ENCODE measurements at places on chromosomes 11 and 22. TPM values are rescaled to one million over a fixed set of nuclear protein-coding genes. Genes with fewer than 3 reads are reported as not detected.

DNA sequence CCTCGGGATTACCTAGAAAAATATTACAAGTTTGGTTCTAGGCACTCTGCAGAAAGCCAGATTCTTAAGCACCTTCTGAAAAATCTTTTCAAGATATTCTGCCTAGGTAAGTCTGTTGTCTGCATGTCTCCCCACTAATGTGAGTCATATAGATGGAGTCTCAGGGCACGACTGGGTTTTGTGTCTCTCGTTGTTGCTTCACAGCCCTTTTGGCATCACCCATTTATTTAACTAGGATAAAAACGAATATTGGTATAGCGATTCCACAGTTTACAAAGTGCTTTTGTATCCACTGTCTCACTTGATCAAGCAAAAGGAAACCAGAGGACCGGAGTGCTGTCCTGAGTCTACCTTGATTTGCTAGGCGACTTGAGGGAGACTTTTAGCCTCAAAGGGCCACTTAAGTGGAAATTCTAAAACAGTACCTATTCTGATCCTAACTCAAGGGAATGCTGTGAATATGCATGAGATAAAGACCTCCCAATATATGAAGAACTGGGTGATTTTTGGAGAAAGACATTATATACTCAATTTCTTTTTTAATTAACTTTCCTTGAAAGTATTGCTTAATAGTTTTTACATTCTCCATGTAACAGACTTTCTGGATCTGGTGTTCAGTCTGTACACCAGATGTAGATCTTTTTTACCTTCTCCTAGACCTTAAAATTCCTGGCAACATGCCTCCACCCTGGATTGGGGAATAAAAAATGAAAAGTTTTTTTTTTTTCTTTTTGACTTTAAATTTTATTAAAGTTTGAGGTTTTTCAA lies 590 bp downstream of the NNMT start:
- DNase-seq, result no peak

DNA sequence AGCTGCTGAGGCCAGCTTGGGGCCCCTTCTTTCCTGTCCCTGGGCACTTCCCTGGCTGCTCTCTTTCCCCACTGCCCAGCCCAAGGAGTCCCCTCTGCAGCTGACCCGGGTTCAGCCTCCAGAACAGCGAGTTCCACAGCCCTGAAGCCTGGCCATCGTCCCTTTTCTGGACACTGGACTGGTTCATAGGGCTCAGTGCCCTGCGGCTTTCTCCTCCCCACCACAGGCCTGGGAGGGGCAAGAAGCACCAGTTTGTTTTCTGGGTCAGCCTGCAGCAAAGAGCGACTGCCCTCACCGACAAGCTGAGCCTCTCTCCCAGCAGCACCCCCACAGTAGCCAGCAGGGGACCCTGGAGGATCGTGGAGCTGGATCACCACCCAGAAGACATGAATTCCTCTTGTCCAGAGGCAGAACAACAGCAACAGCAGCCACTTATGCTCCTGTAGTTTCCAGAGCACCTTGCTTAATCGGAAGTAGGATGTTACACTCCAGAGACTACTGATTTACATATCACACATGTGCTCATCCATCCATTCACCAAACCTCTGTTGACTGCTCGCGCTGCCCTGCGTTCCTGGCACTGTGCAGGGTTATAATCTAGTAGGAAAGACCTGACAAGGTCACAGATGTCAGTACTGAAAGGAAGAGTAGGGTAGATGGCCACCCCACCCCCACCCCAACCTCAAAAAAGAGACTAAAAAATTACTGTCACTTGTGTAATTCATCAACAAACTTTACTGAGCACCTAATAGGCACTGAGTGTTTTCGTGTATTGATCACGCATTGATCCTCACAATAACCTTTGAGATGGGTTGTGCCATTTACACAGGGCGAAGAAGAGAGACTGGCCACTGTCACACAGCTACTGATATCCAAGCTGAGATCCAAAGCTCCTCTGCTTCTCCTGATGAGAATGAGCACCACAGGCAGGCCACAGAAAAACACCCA lies 13.0 kb upstream of the CXCR5 start:
- peak; percentile 57 for DNase-seq

- no peak for DNase-seq
Observed at GRCh38 chr11:3218483-3219280, at the start of gene MRGPRG. Gene MRGPRG, minus strand, starts transcription at chr11:3218813. Its CDS starts 0 bp downstream, at chr11:3218813.

DNA sequence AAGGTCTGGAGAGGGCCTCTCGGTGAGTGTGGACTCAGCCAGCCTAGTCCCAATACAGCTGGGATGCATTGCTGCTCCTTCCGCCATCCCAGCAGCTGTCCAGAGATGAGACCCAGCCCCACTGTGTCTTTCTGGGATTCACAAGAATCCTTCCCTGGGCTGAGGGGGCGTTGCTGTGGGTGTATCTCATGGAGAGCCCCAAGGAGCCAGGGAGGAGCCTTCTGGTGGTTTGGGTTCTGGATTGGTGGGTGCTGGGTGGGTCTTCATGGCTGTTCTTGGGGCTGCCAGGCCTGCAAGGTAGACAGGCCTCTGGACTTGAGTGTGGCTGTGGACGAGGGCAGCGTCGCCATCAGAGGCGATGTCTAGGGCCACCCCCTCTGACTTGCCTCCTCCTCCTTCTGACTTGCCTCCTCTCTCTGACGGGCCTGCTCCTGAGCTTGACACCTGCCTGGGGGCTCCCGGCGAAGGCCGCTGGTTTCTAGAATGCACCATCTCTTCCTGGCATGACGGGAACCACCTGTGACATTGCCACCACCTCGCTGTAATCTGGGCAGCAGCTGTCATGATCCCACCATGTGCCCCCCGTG lies 17.2 kb downstream of the KCNQ1 start:
- DNase-seq, result no peak

DNA sequence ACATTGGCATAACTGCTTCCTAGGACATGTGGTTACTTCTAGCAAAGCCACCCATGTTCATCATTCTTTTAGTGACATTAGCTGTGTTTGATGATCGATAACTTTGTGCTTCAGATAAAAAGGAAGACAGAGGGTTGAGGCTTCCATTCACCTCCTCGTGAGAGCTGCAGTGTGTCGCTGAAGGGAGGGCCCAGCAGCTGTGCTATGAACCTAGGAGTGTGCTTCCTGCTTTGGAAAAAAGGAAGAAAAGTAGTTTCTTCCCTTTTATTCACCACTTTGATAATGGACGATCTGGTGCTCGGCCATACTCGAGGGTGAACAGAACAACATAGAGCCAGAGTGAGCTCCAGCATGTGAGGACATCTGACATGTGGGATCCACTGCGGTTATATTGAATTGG lies 6.1 kb upstream of the RFPL2 start:
- no peak for DNase-seq

- DNase-seq, result no peak
Observed at GRCh38 chr22:39728236-39728860, 157.8 kb downstream of the CACNA1I start.

Gene LRRC56
- 1.9 TPM for total RNA-seq

Gene RAC2
- total RNA-seq, result 386 TPM

Gene MS4A15
- 0.46 TPM for total RNA-seq

Gene ABTB2
- total RNA-seq, result 2.1 TPM
